ENCODE measurements at places on chromosomes 2 and 18.

GRCh38 chr2:78940998-78941397 lies 84.5 kb upstream of the REG3G start:
- no peak for DNase-seq

DNA sequence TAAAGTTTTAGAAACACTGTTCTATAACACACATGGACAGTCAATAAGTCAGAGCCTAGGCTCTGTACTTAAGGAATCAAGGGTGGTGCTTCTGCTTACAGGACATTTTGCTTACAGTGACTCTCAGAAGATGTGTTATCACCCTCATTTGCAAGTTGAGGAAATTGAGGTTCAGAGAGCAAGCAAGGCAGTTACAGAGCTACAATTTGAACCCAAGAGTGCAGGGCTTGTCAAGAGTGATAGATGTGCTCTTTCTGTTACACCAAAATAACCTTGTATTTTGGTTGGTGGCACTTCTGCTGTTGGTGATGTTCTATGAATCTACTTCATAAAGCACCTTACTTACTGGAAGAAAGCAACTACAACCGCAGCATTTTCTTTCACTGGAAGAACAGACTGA lies 170.2 kb downstream of the THADA start:
- peak; percentile 43 for DNase-seq

GRCh38 chr2:107932488-107932887 lies 53.8 kb upstream of the SLC5A7 start:
- no peak for DNase-seq

GRCh38 chr2:122366969-122367645 lies 611.7 kb downstream of the TSN start:
- DNase-seq = no peak

- DNase-seq = peak; percentile 64
These were observed 186.1 kb downstream of the ZFP36L2 start for GRCh38 chr2:43040084-43040854.

DNA sequence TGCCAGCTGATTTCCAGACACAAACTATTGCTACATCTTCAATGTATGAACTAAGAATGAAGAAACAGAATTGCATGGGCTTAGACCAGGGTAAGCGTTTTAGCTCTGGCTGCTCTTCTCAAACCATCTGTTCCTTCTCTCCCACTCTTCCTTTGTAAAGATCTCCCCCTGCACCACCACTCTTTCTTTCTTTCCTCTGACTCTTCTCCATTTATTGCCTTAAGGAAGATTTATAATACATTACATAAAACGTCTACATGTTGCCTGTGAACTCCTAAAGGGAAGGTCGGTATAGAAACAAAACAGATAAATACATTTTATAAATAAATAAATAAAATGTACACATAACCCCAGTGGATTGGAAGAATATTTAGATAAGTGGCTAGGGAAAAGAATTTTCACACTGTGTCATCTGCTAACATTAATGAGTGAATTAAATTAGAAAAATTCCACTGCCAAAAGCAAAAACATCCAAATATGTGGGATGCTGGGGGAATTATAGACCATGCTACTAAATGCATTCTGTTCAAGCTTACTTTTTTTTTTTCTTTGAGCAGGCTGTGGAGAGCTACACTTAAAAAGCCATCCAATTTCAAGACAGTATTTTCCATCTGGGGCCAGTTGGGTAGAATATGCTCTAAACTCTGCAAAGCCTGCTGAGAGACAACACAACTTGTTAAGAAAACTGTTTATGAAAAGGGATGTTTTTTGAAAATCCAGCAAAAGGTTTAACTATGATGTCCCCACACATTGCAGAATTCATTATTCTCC lies 41.5 kb downstream of the NCKAP5 start:
- no peak for DNase-seq

DNA sequence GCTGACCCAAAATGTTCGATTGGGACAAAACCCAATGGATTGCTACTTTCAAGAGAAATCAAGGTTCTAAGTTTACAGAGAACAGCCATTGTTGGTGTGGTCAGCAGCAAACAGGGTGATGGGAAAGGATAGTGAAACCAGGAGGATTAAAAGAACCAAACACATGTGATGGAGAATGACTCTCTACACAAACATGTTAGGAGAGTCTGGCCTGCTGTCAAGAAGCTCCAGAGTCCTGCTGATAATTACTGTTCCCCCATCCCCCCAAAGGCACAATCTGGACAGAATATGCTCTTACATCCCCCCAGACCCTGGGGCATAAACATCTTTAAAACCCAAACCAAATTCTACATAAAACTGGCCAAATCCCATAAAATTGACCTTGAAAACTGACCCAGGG lies 32.0 kb upstream of the ACYP2 start:
- DNase-seq = no peak

- no peak for DNase-seq
These were observed 82.3 kb downstream of the ARHGAP28 start for GRCh38 chr18:6811816-6812215.

DNA sequence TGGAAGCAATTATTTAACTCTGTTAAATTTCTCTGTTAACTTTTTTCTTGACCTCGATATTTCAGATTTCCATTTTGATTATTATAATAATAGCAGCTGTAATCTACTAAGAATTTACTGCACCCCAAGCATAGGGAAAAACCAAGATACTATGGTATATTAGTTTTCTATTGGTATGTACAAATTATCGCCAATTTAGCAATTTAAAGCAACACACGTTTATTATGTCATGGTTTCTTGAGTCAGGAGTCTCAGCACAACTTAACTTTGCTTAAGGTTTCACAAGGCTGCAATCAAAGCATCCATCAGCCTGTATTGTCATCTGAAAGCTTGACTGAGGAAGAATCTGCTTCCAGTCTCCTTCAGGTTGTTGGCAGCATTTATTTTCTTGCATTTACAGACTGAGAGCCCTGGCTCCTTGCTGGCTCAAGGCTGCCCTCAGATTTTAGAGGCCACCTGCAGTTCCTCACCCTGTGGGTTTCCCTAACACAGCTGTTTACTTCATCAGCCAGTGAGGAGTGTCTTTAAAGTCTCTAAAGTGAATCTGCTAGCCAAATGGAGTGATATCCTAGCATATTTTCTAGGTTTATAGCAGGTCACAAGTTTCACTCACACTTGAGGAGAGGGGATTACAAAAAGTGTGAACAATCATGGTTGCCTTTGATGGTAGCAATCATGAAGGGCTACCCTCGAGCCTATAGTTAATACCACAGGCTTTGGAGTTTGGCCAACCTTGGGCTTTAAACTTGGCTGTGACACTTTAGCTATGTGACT lies 4.4 kb upstream of the VPS54 start:
- DNase-seq = no peak

DNA sequence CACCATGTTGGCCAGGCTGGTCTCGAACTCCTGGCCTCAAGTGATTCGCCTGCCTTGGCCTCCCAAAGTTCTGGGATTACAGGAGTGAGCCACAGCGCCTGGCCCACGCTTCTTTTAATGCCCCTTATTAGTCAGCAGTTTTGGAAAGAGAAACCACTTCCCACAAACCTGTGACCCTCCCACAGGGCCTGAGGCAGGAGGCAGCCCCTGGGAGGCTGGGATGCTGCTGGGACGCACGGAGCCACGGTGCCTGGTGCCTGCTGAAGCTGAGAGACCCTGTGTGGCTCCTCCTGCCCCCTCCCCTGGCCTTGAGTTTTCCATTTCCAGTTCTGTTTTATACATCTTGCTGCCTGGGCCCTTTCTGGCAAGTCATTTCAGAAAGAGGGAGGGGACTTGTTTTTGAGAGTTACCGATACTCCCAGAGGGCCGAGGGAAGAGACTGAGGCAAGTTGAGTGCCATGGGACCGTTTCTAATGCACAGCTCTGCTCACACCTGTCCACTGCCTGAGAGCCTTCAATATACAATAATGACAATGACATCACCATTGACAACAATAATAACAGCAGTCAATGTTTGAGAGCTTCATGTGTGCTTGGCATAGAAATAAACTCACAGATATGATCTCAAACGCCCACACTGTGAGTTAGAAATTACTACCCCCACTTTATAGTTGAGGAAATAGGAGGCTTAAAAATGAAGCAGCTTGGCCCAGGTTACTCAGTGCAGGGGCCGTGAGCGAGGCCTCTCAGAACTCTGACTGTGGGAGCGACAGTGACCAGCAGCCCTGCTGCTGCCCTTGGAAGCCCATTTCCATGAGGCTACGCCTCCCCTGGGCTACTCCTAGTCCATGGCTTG lies 78.1 kb upstream of the YWHAQ start:
- no peak for DNase-seq

DNA sequence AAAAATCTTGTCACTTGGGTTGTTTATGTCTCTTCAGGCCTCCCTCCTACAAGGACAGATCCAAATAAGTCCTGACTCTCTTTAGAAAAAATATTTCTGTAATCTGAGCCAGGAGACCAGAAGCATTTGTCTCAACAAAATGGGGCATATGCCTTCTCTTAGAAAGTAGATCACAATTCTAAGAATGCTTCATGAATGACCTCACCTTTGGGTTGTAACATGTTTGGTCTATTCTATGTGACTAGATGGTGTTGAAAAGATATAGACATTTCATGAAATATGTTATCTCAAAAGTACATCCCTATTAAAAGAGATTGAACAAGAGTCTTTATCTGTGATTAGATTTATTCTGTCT lies 159.0 kb upstream of the SETBP1 start:
- no peak for DNase-seq

- DNase-seq = no peak
These were observed 618 bp upstream of the LYPD1 start for GRCh38 chr2:132670496-132671150.

DNA sequence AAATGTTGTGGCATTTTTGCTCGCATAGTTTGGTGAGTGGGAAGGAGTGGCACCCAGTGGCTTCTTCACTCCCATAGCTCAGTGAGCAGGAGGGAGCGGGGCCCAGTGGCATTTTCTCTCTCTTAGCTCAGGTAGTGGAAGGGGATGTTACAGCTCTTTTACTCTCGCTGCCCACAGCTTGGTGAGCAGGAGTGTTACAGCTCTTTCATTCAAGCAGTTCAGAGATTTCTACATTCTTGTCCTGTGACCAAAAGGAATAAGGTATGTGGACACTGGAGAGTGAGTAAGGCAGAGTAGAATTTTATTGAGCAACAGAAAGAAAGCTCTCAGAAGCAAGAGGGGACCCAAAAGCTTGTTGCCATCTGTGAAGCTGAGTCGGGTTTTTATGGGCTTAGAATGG lies 192.4 kb downstream of the SPAG16 start:
- DNase-seq = no peak

DNA sequence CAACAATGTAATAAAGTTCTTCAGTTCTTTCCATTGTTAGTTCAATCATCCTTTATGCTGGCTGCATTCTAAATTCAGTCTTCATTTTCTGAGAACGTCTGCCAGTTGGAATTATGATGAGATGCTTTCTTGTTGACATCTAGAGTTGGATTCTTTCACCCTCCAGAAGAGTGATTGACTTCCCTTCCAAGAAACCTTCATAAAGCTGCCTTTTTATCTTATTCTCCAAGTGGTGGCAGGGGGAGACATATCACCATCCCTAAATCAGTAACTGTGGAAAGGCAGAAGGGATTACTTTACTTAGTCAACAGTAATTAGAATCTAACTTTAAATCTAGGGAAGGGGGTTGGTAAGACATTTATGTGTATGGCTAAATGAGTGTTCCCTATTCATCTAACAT lies 86.8 kb upstream of the GULP1 start:
- no peak for DNase-seq

- no peak for DNase-seq
These were observed 420 bp downstream of the PIGN start for GRCh38 chr18:62186499-62186773.

GRCh38 chr2:47054868-47055267 lies 100.2 kb downstream of the STPG4 start:
- DNase-seq = no peak

DNA sequence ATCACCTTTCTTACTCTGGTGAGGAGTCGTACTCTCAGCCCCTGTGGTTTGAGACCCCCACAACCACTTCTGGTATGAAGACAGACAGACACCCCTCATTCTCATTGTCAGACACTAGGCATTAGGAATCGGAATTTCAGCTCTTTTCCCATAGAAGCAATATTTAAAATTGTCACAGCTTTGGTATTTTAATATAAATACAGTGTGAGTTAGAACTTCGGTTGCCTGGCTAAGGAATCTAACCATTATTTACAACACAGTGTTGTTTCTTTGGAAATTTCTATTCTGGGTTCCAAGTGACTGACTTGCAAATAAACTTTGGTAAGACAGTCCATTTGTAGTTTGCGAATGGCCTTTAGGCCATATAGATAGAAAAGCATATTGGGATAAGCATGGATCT lies 318.1 kb downstream of the PARD3B start:
- no peak for DNase-seq

DNA sequence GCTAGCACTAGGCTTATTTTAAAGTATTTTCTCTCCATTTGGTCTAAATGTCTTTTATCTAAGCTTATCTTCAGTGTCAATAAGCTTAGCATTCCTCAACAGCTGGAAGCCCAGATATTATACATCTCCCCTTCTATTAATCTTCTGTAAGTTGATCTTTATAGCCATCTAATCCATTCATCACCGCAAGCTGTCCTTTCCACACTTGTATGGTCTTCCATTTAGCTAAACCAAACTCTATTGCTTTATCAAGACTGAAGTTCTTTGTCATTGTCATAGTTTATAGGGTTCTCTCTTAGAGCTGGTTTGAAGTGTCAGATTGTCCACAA lies 101.3 kb upstream of the GPR45 start:
- no peak for DNase-seq

- no peak for DNase-seq
These were observed 16.9 kb downstream of the PMAIP1 start for GRCh38 chr18:59916746-59917145.

GRCh38 chr2:50831676-50832075 lies 200.3 kb downstream of the NRXN1 start:
- no peak for DNase-seq

- no peak for DNase-seq
These were observed 156.1 kb upstream of the NFATC1 start for GRCh38 chr18:79239631-79240030.

- DNase-seq = no peak
These were observed 102.4 kb downstream of the ASB1 start for GRCh38 chr2:238528953-238529781.

DNA sequence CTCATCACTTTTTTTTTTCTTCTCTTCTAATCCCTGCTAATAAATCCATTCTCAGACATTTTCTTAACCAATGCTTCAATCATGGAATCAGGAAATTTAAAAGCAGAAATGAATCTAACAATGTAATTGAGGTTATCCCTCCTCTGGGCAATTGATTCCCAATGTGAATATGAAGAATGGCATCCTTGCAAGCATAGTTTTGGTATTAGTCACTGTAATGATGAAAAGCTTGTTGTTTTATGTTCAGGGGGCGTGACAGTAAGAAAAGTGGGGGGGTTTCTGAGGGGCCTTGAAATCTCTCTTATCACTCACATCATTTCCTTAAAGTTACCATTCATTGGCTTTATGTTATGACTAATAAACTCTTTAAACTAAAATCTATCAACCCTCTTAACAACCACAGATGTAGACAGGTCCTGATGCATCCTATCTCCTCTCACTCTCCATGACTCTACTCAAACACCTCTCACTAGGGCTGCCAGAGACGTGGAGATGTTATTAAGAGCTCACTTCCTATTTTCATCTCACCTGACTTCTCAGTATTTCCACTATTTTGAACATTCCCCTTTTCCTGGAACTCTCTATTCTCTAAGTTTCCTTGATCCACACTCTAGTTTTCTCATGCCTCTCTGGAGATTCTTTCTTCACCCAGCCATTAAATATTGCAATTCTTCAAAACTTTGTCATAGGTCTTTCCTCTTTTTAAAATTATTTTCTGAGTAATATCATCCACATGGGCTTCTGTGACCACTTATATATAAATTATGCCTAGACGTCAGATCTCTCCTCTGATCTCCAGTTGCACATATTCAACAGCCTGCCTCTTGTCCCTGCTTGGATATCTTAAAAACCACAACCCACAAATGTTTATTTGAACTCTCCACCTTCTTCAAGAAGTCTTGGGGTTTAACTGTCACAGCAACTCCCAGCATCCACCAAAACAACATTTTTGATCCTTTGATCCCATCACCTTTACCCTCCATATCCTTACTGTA lies 332.9 kb downstream of the CDH2 start:
- no peak for DNase-seq

All from hematopoietic multipotent progenitor cell treated with erythropoietin and hydrocortisone succinate and interleukin-3 and kit ligand, for 8 days (in vitro differentiated cells).